T1000 (cell line): ENCODE measurements at places on chromosomes 7 and 10.

DNA sequence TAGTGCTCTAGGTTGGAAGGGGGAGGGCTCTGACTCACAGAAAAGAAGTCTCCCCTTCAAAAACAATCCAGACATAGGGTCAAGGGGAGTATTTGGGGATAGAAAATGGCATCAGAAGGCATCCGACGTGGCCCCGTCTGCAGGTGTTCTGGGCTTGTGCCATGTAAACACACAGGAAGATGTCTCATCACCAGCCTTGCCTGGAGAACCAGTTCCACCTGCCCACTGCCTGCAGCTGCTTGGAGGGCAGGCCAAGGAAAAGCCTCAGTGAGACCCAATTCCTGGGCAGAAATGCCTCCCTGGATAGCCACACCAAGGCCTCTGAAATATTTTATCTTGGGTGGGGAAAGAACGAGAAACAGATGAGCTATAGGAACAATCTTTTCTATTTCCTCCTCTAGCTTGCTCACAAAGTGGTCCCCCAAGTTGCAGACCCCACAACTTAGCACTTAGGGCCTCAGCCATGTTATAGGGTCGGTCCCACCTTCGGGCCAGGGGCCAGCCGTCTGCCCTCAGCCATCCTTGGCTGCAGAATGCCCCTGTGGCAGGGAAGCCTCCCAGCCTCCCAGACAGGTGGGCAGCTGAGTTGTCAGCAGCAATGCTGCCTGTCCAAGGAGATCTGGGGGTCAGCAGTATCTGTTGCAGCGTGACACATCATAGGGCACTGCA, 54.3 kb upstream of the ECHDC3 start:
- no peak for DNase-seq

DNA sequence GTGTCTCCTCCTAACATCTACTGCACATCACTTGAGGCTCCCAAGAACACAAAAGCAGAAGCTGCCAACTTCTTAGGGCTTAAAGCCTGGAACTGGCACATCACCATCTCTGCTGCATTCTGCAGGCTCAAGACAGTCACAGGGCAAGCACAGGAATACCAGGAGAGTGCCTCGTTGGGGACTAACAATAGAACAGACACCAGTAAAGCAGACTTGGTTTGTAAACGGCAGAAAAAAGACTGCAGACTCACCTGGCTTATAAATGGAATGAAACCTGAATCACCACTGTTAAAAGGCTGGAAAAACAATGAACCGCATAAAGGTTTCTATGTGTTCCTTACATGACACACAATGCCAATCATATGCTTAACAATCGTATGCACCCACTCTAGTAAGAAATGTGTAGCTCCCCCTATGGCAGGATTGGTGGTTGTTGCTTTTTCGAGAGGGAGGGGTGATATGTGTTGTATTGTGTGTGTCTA, 12.8 kb downstream of the RHEB start:
- DNase-seq, result no peak

- no peak for DNase-seq
Observed at GRCh38 chr10:43825421-43825820, 176.7 kb upstream of the ZNF32 start.

- no peak for DNase-seq
Observed at GRCh38 chr10:77463967-77464745, 173.5 kb downstream of the KCNMA1 start.

- DNase-seq, result no peak
Observed at GRCh38 chr10:865257-865656, 66.2 kb downstream of the LARP4B start.

DNA sequence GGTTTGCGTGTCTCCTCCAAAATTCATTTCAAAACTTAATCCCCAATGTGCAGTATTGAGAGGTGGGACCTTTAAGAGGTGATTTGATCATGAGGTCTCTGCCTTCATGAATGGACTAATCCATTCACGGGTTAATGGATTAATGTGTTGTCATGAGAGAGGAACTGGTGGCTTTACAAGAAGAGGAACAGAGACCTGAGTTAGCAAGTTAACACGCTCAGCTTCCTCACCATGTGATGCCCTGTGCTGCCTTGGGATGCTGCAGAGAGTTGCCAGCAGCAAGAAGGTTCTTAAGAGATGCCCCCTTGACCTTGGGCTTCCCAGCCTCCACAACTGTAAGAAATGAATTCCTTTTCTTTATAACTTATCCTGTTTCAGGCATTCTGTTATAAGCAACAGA, 3.7 kb upstream of the TCTN3 start:
- no peak for DNase-seq

DNA sequence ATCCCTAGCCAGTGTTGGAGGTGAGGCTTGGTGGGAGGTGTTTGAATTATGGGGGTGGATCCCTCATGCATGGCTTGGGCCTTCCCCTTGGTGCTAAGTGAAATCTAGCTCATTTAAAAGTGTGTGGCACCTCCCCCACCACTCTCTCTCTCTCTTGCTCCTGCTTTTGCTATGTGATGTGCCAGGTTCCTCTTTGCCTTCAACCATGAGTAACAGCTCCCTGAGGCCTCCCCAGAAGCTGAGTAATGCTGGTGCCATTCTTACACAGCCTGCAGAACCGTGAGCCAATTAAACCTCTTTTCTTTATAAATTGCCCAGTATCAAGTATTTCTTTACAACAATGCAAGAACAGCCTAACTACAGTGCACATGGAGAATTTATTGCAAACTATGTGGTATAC, 188.8 kb upstream of the POT1 start:
- DNase-seq, result no peak

GRCh38 chr7:121513105-121513504, 117.0 kb upstream of the FAM3C start:
- DNase-seq, result no peak

DNA sequence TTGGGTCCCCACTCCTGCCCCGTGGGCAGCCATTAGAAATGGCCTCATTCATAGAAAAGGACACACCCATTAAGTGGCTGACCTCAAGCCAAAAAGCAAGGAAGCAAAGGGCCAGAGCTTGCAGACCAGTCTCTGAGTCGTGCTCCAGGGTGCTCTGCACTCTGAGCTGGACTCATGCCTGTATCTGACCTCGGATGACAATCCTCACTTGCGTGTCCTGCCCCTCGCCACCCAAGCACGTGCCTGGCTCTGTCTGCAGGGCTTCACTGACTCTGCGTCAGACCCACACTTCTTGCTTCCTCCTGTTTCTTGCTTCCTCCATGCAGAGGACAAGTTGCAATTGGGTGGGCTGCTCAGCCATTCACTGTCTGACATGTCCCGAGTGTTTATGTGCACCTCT, 138.8 kb downstream of the OAT start:
- DNase-seq, result no peak

GRCh38 chr10:94014304-94014703, 20.6 kb downstream of the PLCE1 start:
- no peak for DNase-seq

- no peak for DNase-seq
Observed at GRCh38 chr10:118171861-118172260, 125.1 kb upstream of the RAB11FIP2 start.
